ENCODE measurements at places on chromosomes 5 and 9.

DNA sequence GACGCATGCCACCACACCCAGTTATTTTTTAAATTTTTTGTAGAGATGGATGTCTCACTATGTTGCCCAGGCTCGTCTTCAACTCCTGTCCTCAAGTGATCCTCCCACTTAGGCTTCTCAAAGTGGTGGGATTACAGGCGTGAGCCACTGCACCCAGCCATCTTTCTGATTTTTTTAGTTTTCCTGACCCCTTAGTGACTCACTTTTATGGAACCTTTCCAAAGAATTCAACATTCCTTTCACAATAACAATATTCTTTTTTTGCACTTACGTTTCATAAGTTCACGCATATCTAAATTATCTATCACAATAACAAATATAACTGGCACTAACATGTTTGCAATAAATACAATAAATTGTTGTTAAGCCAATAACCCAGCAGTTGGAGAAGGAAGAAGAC is 8.5 kb downstream of the ELOVL7 start:
- DNase-seq = no peak

GRCh38 chr5:94900006-94900505 is 281.6 kb downstream of the SLF1 start:
- DNase-seq = no peak

- DNase-seq = no peak
Observed at GRCh38 chr9:98822661-98823060, 15.2 kb downstream of the GALNT12 start.

- peak; percentile 39 for DNase-seq
Observed at GRCh38 chr5:76175051-76175666, 92.0 kb downstream of the SV2C start.

DNA sequence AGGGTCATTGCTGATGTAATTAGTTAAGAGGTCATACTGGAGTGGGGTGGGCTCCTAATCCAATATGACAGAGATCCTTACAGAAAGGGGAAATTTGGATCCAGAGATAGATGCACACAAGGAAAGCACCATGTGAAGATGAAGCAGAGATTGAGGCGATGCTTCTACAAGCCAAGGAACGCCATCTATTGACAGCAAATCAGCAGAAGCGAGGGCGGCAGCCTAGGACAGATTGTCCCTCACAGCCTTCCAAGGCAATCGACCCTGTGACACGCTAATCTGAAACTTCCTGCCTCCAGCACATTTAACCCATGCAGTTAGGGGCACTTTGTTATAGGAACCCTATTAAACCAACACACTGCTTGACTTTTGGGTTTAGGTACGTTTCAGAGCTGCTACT is 285.1 kb upstream of the DAP start:
- no peak for DNase-seq

DNA sequence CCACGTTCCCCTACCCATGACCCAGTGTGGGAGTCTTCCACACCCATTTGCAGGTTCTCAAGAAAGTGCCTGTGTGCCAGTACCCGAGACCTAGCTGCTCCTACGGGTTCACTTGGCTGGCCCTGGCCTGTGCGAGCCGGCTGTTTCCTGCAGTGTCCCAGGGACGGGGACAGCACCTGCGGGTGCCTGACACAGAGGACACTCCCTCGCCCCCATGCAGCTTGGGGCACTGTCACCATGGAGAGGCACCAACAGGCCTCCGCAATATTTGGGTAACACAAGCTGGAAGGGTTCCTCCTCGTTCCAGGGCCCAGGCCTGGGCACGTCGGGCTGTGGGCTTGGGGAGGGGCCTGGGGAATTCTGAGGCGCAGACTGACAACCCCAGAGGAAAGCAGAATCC is 41.4 kb downstream of the DUSP1 start:
- DNase-seq = no peak

GRCh38 chr5:145509336-145510136 is 325.6 kb downstream of the PRELID2 start:
- DNase-seq = no peak

DNA sequence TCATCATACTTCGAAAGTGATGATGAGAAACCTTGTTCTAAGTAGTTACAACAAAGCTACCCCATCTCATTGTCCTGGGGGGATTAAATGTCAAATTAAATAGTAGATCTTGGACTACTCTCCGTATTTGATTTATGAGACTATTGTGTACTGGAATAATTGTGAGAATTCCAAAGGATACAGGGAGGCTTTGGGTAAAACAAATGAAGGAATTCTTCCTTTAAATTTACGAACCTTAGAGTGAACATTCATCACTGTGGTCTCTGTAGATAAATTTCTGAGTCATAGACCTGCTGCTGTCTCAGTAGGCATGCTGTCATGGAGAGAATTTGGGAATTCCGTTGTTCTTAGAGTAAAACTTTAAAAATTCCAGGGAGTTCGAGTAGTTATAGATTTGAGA is 836.2 kb downstream of the DNAH5 start:
- no peak for DNase-seq

- no peak for DNase-seq
Observed at GRCh38 chr5:60856066-60856465, 12.0 kb upstream of the ELOVL7 start.

DNA sequence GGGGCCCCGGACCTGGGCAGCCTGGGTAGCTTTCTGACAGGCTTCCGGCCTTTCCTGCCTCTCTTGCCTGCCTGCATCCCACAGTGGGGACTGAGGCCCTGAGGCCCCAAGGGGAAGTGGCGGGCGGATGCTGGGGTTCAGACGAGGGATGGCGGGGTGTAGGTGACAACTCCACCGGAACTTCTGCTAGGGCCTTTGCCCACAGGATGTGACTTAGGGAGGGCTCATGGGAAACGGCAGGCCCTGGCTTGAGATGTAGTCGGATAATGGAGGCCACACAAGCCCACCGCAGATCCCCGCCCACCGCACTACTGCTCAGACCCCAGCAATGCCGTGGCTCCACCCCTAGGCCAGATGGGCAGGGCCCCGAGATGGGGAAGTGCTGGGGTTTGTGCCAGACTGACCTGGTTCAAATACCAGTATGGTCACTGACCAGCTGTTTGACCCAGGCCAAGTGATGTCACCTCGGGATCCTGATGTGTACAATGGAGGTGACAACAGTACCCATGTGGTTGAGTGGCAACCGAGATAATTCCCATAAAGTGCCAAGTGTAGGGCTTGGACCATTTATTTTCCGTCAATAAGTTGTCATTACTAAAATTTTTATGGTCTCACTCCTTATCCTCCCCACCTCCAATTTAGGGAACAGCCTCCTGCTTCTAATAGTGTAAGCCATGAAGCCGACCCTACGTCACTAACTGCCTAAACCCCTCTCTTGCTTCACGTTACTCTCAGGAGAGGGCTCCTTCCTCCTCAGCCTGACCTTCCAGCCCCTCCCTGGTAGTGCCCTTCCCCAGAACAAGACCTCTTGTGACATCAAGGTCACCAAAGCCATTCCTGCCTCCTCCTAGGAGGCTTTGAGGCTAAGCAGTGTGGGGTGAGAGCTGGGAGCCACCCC is 2.5 kb upstream of the CDK9 start:
- DNase-seq = peak; percentile 81

GRCh38 chr5:135322271-135322670 is 76.8 kb downstream of the MACROH2A1 start:
- no peak for DNase-seq

DNA sequence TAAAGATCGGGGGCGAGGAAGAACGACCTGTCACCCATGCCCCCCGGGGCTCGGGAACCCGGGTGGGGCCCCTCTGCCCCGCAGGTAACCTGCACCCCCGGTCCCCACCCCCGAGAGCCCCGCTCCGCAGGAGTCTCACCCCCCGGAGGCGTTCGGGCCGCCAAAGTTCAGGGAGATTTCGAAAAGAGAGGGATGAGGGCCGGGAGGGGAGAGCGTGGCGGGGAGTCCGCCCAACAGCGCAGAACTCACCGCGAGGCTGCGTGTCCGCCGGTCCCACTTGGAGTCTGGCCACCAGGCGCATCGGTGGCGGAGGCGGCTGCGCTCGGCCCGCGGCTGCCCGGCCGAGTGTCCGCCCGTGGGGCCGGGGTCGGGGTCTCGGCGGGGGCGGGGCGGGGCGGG is at the start of gene PHF19:
PHF19 (minus strand) TSS at position 347 of the 399 bp plus-strand sequence. CDS start 2,447 bp downstream, outside the sequence.
- DNase-seq = no peak

DNA sequence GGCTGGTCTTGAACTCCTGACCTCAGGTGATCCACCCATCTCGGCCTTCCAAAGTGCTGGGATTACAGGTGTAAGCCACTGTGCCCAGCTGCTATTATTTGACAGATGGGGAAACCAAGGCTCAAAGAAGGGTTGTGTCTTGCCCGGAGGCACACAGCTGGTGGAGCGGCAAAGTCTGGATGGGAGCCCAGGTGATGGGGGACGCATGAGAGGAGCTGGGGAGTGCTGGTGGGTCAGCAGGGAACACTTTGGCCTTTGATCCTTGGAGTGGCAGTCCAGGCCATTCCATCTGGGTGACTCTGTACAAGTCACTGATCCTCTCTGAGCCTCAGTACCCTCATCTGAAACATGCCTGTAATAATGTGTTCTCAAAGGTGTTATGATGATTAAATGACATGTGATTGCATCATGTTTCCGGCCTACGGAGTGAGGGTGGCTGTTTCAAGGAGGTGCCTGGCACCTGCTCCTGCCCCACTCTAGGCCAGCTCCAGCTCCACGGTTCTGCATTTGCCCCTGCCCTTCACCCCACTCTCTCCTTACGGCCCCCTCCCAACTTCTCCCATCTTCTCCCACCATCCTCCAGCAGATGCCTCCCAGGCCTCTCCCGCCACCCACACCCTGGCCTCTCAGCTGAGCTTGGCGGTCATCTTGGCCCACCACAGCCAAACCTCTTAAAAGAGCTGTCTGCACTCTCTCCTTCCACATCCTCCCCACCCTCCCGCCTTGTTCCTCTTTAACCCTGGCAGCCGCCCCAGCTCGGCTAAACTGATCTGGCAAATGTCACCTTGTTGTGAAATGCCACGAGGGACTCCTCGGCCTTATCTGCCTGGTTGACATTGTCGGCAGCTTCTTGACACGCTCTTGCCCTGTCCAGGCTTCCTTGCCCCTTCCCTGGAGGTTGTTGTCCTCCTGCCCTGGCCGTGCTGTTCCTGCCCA is 5.5 kb upstream of the DBN1 start:
- no peak for DNase-seq

DNA sequence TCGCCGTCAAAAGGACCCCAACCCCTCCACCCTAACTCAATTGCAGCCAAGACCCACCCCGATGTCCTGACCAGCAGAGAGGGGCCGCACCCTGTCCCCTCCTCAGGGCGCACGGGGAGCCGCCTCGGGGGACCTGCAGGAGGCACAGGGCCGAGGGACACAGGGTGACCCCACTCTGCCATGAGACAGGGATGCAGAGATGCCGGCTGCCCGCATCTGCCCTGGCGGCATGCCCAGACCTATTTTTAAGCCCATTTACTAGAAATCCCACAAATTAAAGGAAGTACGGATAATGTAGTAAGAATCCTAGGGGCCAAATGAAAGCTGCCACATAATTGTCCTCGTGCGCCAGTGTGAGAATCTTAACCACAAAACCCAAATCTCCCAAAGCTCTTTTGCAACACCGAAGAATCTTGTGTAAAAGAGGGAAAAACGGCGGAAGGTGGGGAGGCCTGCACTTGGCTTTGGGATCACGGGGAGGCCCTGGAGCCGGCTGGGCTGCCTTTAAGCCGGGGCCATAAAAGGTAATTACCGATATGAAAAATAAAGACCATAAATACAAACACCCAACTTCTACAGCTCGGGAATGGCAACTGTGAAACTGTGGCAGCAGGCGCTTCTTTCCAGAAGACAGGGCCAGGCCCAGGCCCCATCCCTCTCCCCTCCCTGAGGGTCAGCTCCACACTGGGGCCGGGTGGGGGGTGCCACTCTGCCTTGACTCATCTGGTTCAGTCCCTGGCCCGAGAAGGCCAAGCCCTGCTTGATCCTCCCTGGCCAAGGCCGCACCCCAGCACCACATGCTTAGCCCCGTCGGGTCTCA is 35.0 kb downstream of the NACC2 start:
- no peak for DNase-seq

- no peak for DNase-seq
Observed at GRCh38 chr9:91714020-91714806, 235.8 kb downstream of the ROR2 start.

DNA sequence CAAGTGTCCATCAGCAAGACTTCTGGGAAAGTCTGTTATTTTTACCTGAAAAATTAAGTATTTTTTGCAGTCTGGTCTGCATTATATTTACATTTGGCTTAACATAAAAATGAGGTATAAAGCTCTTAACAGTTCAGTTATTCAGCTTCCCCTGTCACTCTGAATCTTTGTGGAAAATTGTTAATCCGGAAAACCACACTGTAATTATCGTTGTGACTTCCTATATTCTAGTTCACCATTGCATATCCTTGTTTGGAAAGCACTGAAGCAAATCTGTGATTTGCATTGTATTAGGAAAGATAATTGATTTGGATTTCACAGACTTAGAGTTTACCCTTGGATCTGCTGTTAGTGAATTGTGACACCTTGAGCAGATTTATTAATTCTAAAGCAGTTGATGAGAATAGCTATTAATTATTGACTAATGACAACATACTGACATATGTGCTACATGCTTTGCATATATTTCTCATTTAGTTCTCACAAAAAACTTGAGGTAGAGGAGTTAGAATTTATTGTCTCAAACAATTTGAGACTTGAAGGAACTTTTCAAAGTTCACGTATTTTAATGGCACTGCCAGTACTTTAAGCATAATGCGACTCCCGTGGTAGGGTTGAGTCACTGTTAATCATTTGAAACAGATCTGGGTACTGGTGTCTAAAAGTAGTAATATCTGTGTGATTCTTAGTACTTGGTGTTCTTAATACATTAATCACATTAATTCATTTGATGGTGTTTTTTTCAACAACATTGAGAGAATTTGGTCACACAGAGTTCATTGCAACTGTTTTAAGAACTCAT is 71.8 kb upstream of the LRRC70 start:
- DNase-seq = no peak

DNA sequence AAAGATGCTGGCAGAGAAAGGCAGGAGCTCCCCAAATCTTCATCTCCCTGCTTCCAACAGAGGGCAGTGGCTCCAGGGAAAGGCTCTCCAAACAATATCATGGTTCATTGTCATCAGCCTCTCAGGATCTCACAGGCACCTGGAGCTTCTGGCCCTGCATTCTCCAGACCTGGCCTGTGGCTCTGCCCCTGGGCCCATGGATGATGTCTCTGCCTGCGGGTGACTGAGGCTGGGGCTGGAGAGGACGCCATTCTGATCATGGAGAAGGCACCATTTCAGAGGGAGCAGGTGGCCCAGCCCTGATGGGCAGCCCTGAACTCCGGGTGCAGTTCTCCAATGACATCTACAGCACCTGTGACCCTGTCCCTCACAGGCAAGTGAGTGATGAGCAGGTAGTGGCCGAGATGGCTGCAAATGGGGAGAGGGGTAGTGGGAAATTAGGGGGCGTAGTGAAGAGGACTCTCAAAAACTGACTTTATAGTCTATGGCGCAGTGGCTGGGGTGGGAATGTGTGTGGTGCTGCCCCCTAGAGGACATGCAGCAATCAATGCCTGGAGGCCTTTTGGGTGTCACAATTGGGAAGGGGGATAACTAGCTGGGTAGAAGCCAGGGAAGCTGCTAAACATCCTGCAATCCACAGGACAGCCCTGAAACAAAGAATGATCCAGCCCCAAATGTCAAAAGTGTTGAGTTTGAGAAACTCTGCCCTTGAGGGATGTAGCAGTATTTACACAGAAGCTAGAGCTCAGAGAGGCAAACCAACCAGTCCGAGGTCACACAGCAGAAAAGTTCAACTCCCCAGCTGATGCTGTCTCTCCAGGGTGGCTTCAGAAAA is 3.2 kb downstream of the SH3PXD2B start:
- DNase-seq = peak; percentile 20

Data from effector memory CD8-positive, alpha-beta T cell (primary cell).